ENCODE measurements at places on chromosomes 13 and 19.
A peak's percentile ranks its signal among the peaks of the same experiment; 100 is the strongest.

GRCh38 chr13:111873676-111874178 is 193.2 kb upstream of the SOX1 start:
- DNase-seq, result no peak

GRCh38 chr13:43363156-43363953 is 340.0 kb downstream of the DNAJC15 start:
- DNase-seq, result no peak

GRCh38 chr13:52405767-52406494 is at the start of gene THSD1:
THSD1 (minus strand) TSS chr13:52406172; CDS start chr13:52402600, 3,572 bp downstream.
- peak; percentile 10 for DNase-seq

DNA sequence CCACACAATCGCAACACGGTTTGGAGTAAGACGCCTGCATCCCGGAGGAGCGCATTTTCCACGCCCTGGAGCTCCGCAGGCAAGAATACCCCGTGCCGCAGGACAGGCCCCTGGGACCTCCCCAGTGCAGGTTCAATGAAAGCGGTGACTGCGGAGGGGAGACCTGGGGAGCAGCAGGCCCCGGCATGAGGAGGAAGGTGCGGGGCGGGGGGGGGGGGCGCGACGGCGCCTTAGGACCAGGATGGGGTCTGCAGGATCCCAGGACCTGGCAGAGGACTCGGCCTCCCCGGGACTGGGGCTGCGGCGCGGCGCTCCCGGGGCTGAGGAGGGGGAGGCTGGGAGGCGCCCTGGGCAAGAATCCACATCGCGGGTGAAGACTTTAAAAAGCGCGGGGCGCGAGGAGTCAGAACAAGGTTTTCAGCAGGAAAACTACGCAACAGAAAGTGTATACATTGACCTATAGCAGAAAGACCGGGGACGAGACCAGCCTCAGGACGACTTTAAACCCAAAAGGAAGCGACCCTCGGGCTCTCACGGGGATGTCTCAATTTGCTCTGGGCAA is 432 bp downstream of the ZNF611 start:
- peak; percentile 3 for DNase-seq

DNA sequence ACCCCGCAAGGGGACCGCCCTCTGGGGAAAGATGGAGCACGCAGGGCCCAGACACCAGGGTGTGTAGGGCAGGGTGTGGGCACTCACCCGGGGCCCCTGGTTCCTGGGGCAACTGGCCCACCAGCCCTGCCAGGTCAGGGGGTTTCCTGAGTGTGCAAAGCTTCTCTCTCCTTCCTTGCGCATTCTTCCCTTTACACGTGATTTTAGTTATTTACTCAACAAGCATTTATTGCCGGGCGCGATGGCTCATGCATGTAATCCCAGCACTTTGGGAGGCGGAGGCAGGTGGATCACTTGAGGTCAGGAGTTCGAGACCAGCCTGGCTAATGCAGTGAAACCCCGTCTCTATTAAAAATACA is 20.4 kb downstream of the PRR36 start:
- no peak for DNase-seq

- DNase-seq, result no peak
These were observed 664 bp downstream of the MAST3 start for GRCh38 chr19:18097993-18098890.

- no peak for DNase-seq
These were observed 6.9 kb upstream of the AMER2 start for GRCh38 chr13:25179011-25179410.

DNA sequence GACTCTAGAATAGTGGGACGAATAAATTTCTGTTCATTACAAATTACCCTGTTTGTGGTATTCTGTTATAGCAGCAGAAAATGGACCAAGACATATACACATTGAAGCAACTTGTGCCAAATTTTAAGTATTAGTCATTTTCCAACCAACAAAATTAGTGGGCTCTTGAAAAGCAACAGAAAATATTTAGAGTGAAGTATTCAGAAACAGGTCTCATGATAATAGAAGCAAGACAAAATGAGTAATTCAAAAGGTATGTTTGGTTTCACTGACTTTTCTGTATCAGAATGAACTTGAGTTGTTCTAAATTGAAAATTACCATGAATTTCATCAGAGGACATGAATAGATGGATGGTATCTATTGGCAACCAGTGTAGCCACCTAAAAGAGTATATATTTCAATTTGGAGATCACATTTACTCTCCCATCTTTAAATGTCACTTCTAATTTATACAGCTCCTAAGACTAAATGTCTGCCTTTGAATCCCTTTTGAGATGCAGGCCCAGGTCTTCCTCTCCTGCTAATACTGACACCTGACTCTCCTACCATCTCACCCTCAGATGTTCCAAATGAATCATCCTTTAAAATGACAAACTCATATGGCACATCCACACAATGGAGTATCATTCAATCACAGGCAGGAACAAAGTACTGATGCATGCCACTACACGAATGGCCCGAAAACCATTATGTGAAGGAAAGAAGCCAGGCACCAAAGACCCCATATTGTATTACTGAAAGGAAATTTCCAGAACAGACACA is 40.7 kb upstream of the DOCK9 start:
- no peak for DNase-seq

DNA sequence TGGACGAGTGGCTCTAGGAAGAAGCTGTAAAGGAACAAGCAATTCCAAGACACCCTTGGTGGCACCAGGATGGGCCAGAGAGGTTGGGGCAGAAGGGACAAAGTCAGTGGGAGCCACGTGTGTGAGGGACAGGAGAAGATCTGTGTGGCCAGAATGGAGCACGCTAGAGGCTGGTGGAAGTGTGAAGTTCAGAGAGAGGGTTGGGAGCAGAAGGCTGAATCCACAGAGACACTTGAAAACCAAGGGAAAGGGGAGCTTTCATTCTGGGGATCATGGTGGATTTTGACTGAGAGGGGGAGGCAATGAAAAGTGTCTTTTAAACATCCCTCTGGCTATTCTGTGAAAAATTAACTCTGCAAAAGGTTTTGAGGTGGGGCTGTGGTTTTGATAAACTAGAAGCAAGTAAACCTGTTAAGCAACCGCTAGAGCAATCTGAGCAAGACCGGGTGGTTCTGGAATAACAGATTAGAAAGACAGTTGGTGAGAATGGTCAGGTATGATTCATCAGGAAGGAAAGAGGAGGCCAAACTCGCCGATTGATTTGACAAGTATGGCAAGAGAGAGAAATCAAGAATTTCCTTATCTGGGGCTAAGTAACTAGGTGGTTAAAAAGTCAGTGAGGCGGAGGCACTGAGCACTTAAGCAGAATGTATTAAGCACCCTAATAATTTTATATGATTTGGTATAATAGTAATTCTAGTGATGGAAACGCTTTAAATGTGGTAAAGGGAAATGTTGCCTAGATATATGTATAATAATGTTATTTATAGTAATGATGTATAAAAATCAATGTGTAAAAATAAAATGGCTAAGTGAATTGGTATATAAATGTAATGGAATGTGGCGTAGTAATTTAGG is 140.0 kb downstream of the MYO16 start:
- no peak for DNase-seq

DNA sequence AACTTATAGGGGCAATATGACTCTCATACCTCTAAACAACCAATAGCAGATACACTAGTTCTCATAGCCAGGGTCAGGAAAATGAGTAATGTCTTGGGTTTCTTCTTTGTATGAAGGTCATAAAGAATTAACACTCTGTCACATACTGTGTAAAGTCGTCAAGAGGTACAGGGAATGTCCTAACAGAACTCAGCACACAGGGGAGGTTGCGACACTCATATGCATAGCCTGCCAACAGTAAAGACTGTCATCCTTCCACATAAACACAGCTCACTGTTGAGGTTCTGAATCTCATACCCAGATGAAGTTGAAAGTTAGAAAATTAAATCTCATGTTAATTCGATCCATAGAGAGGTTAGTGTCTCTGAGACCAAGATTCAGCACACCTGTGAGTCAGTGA is 34.2 kb upstream of the ZNF254 start:
- DNase-seq, result no peak

DNA sequence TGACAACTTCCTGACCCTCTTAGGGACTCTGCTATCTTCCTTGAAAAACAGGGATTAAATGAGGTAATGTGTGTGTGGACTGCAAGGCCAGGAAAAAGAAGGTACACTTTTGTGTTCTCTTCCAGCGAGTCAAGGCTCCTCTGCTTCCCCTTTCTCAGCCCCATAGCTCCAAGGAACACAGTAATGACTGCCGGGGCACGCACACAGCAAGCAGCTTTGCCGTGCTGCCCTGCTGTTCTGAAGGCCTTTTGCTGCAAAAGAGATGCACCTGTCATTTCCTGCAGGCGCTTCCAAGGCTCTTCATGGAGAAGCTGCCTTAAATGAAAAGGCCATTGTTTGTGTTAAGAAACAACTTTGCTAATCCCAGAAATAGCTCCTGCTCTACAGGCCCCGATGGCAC is 84.6 kb downstream of the CYSLTR2 start:
- no peak for DNase-seq

DNA sequence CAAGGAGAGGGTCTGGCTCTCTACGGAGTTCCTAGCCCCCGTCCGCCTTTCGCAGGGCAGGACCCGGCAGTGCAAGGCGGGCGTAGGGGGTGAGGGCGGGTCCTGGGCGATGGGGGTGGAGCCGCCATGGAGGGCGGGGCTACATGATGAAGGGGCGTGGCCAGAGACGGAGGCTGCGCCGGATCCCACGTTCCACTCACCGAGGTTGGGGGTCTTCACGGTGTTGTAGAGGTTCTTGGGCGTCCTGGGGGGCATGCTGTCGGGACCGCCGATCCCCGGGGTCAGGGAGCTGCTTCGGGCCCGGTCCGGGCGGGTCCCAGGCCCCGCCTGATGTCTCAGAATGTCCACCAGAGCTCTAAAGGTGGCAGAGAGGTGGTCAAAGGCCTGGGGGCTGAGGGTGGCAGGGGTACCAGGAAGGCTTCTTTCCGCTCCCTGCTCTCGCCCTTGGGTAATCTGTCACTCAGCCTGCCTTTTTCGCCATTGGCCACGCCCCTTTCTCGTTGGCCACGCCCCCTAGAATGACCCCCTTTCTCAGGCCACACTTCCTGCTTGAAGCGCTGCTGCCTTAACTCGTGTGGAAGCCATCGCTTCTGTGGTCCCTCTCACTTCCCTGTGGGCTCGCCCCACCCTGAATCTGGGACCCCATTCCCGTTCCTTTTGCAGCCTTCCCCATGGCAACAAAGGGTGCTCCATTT is 2.5 kb downstream of the SHISA7 start:
- no peak for DNase-seq

GRCh38 chr19:6660930-6661329 is 9.0 kb downstream of the TNFSF14 start:
- no peak for DNase-seq

DNA sequence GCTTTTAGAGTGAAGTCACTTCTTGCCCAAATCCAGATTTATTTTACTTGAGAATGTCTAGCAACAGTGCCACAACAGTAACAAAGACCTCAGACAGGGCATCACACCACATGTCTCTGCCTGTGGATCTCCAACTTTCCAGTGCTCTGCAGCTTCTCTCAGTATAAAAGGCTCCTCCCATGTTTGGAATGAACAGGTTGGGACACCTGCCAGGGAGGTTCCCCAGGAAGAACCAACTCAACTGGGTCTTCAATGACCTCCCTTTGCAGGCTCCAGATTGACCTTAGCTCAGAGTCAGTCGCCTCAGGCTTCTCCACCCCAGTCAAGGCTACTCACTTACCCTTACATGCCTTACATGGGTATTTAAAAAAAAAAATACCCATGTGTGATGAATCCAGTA is 3.4 kb downstream of the ZNF823 start:
- DNase-seq, result no peak

- DNase-seq, result no peak
These were observed 128.4 kb upstream of the SPRY2 start for GRCh38 chr13:80469105-80469852.
